LHCN-M2 (cell line): ENCODE measurements at places on chromosomes 13 and 19.

DNA sequence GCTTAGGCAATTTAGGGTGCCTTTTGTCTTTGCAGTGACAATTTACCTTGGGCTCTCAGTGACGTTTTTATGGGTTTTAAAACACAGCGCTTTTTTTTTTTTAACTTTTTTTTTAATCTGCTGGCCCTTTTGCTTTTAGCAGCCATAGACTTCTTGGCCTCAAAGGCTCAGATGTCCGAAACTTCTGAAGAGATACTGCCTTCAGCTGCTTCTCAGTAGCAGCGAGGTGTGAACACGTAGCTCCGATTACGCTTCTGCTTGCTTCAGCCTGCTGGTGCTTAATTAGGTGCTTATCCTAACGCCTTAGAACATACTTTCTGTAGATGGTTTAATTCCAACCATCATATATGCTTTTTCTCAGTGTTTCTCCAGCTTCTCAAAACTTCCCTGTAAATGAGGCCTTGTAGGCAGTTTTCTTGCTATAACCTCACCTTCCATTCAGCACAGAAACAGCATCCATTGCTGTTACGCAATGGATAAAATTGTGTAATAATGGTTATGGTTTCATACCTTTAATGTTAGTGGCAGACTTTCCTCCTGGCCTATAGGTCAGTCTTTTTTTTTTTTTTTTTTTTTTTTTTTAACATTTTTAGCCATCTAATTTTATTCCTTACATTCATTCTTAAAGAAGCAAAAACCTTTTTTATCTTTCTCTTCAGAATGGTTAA lies 723.9 kb downstream of the GPC5 start:
- DNase-seq, result no peak

- DNase-seq, result no peak
Measured at GRCh38 chr19:23913931-23914330, 755 bp upstream of the ZNF726 start.

GRCh38 chr19:47461876-47462275 lies 9.8 kb downstream of the SLC8A2 start:
- DNase-seq, result no peak

GRCh38 chr13:31919971-31920726 lies 111.4 kb upstream of the FRY start:
- DNase-seq, result peak; percentile 31

GRCh38 chr19:12833418-12833737 lies 1.0 kb downstream of the RTBDN start:
- DNase-seq, result no peak

DNA sequence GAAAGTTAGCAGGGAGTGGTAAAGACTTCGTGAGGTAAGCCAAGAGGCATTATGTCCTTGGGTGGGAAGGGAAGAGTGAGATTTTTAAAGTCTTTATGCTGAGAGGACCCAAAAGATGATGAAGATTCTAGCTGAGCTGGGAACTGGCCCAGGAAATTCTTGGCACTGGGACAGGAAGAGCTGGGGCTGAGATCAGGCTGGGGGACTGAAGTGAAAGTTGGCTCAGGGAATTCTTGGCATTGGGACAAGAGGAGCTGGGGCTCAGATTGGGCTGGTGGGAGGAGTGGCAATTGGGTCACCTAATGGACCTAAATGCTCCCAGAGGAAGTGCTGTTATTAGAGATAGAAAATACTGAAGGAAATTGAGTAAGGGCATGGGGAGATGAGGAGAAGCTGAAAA lies 8.8 kb downstream of the SCEL start:
- DNase-seq, result no peak

- DNase-seq, result peak; percentile 45
Measured at GRCh38 chr19:18785179-18786124, 5.7 kb downstream of the COMP start.

DNA sequence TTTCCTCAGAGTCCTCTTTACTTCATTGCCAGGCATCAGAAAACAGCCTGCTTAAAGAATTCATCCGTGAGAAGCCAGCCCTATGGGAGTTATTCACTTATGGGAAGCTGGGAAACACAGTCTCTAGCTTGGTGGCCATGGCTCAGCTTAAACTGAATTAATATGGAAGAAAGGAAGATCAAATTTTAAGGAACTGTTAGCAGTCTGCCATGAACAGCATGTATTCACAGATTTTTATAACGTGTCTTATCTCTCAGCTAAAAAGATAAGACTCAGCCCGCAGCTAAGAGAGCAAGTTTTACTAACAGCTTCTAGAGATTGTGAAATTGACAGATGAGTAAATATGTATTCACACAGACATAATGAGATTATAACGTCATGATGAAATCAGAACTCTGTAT lies 253.7 kb upstream of the RXFP2 start:
- DNase-seq, result peak; percentile 35

DNA sequence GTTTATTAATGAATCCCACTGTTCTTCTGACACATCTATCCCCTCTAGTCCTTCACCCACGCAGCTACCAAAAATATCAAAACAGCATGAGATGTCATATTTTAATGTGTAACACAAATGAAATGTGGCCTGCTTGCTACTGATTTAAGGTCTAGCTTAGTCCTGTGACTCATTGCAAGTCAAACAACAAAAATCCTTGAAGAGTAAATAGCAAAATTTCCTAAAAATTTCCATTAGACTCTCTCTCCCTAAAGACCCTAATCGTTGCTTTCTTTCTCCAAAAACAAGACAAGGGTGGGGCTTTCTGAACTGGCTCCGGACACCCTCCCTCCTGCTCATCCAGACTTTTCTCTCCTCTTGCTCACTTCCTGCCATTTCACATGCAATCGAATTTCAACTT lies 99.9 kb upstream of the IPO5 start:
- peak; percentile 20 for DNase-seq

DNA sequence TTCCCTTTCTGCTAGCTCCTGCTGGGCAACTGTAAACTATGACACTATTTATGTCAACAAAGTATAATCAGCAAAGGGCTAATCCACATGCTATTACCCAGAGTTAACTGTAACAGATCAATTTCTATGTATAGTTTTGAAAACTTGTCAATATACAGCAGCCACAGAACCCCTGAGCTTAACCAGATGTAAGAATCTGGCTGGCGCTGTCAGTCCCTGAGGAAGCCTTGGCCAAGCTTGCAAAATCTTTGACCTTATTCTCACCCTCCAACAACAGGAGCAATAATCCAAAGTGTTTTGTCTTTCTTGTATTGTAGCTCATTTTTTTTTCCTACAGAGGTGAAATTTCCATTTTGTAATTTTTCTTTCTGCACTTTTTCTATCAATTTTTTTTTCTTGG lies 1230.1 kb upstream of the SLC10A2 start:
- no peak for DNase-seq

DNA sequence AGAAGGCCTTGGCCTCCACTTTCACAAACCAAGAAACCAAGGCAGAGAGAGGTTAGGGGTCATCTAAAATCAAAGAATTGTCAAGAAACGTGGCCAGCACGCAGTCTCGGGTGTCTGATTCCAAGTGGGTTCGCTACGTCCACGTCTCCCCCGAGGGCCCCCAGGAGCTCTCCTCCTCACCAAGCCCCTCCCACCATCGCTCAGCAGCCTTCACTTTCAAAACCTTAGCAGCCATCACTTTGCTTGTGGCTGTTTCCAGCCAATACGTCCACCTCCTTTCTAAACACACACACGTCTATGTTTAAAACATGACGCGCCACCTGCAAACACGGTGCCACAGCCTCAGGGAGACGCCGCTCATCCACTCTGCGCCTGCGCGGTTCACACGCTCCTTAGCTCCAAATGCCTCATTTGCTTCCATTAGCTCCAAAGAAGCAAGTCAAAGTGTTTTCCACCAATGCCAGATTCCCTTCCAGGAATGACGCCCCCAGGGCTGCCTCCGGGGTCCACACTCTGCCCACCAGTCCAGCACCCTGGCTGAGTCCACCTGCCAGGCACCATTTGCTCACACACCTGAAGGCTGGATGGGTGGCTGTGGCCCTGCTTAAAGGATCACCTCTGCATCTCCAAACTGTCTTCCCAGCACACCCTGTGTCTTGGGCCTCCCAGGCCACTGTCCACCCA lies 5.5 kb downstream of the RASA3 start:
- no peak for DNase-seq

DNA sequence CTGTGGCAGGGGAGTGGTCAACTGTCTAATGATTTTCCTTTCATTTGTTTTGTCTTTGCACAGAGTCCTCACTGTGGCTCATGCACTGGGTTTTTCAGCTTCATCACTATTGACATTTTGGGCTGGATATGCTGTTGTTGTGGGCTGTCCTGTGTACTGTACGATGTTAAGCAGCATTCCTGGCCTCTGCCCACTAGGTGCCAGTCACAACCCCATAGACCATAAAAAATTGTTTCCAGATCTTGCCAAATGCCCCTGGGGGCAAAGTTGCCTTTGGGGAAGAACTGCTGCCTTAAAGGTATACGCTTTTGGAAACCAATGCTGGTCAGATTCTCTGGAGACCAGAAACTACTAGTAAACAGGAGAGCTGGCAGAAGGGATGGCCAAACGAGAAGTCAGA lies 310.4 kb downstream of the SPRY2 start:
- DNase-seq, result peak; percentile 84

- DNase-seq, result peak; percentile 20
Measured at GRCh38 chr13:86020351-86021002, 221.3 kb upstream of the SLITRK6 start.

GRCh38 chr19:20964798-20965197 lies 41.7 kb downstream of the ZNF85 start:
- no peak for DNase-seq

DNA sequence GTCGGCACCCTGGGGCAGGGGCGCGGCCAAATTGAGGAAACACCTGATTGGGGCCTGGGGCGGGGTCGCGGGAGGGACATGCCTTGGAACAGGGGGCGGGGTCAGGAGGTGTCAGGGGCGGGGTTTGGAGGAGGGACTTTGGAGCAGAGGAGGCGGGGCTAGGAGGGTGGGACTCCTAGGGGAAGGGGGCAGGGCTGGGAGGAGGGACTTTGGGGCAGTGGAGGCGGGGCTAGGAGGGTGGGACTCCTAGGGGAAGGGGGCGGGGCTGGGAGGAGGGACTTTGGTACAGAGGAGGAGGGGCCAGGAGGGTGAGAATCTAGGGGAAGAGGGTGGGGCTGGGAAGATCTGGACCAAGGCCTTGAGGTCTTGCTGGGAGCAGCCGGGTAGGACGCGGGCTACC lies 21.9 kb downstream of the GRIN2D start:
- DNase-seq, result peak; percentile 60

- DNase-seq, result no peak
Measured at GRCh38 chr13:94427313-94427953, 52.0 kb downstream of the DCT start.

DNA sequence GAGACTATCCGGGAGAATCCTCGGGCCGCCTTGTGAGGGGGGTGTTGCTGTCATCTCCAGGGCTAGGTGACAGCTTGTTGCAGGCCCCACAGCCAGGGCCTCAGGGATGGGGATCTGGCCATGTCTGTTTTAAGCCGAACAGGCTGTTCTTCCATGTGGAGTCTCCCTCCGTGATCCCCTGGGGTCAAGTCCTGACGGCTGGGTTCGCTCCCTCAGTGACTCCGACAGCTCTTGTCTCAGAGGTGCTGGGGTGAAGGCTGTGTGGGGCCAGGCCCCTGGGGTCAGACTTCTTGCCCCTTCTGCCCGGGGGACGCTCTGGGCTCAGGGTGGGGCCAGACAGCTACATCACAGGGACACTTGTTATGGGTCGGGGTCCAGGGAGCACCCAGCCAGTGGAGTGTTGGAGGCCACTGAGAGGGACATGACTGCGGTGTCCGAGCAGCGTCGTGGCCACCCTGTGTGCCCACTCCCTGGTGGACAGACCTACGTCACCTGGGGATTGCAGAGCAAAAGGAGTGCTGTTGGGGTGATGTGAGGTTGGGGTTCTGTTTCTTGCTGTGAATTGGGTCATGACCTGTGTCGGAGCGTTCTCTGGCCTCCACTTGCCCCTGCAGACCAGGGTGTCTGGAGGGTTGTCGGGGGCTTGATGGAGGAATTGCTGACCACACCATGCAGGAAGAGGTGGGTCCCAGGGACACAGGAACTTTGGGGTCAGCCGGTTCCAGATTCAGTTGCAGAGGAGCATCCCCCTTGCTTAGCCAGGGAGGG lies 21.5 kb downstream of the EPN1 start:
- no peak for DNase-seq

- peak; percentile 31 for DNase-seq
Measured at GRCh38 chr19:34454091-34454490, 25.9 kb downstream of the UBA2 start.

GRCh38 chr13:59111751-59112171 lies 1052.0 kb downstream of the DIAPH3 start:
- peak; percentile 42 for DNase-seq

DNA sequence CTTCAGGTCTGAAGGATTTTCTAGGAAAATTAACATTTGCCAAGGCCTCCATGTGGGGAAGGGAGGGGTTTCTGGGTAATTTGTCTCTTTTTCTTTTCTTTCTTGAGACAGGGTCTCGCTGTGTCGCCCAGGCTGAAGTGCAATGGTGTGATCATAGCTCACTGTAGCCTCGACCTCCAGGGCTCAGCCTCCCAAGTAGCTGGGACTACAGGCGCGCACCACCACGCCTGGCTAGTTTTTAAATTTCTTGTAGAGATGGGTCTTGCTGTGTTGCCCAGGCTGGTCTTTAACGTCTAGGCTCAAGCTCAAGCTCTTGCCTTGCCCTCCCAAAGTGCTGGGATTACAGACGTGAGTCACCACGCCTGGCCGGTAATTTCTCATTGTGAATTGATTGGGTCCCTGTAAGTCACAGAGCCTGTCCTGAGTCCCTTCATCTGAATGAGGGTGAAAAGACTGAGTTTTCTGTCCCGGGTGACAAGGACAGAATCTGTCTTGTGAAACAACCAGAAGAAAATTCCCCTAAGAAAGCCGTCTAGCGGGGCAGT lies 10.0 kb upstream of the SPC24 start:
- DNase-seq, result no peak

- DNase-seq, result no peak
Measured at GRCh38 chr13:68345963-68346531, 1115.9 kb upstream of the PCDH9 start.

- no peak for DNase-seq
Measured at GRCh38 chr13:62302341-62302740, 886.7 kb upstream of the PCDH20 start.

DNA sequence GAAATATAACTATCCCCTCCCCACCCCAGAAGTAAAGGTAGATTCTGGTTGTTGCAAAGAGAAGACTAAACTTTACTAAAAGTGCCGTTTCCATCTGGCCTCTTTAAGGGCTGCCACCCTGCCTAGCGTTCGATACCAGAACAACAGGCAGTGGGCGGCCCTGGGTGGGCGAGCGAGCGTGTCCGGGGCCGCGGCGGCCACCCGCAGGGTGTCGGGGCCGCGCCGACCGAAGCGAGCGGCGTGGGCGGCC lies 2.6 kb downstream of the FGF9 start:
- DNase-seq, result no peak

- DNase-seq, result no peak
Measured at GRCh38 chr19:14350302-14350701, 30.9 kb upstream of the ADGRE5 start.
